Activated CD8-positive, alpha-beta memory T cell treated with anti-CD3 and anti-CD28 coated beads for 1 hour (primary cell): ENCODE measurements at places on chromosomes 11 and 22.

DNA sequence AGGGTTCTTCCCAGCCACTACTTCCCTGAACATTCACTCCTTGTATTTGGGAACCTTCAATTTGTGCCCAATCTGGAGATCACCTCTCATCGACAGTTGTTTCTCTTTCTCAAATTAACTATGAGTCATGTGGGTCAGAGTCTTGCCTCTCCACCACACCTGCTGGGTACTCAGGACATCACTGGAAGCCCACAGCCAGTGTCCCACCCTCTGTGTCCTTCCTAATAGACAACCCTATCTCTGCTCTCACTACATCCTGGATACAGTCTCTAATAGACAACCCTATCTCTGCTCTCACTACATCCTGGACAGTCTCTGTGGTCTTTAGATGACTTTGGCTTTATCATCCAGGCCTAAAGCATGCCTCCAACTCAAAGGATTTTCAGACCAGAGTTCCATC, 70.1 kb downstream of the ARL14EP start:
- DNase-seq = no peak

GRCh38 chr11:9719566-9720289, 55.9 kb downstream of the SWAP70 start:
- no peak for DNase-seq

DNA sequence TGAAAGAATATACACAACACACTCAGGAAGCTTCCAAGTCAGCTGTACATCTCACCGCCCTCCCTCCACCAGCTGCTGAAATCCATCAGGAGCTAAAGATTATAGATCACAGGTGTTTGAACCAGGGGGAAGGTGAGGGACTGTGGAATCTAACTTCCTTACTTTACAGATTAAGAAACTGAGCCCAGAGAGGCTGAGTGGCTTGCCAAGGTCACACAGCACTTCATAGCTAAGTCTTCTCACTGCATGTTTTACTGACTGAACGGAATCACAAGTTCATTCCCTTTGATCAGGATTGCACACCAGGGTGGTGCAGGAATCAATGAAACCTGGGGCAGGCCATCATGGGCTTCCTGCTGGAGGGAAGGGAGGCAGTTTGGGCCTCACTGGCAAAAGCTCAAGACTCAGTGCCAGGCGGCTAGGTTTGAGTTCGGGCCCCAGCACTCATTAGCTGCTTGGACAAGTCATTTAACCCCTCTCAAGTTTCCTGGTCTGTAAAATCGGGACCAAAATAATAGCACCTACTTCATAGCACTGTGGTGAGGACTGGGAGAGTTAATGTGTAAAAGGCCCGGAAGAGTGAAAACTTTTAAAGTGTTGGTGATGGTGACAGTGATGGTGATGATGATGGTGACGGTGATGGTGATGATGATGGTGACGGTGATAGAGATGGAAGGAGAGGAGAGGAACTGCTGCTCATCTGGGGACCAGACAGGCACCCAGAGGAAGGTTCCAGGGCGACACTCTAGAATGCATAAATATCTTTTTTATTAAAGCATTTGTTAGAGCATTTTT, 8.2 kb downstream of the CD5 start:
- no peak for DNase-seq

DNA sequence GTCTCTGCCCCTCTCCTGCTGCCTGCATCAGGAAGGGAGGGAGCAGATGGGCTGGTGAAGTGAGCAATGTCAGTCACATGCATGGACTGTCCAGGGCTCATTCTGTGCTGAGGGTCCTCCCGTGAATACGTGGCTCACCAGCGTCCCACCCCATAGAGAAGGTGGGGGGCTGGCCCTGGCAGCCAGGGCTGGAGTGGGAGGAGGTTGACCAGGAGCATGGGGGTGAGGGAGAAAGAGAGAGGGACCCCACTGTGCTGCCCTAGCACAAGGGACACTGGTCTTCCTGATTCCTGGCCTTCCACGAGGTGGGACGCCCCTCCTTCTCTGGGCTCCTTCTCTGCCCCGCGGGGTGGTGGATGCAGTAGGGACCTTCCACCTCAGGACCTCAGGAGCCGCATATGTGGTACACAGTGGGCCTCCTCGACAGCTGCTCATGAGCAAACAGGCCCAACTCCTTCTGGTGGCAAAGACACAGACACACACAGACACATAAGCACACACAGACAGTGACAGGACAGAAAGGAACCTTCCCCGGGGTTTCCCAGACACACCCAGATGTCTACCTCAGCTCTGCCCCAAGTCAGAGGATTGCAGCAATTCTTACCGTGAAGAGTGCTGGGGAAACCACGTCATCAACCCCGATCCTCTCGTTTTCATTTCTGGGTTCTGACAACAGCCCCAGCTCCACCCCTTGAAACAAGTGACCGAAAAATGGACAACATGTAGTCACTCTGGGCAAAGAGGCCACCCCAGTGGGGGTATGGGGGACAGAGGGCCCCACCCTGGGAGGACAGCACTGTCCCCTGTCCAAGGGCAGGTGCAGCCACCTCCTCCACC, 3.6 kb upstream of the APOBEC3A start:
- no peak for DNase-seq

- DNase-seq = no peak
Observed at GRCh38 chr11:112655371-112655770, 305.8 kb upstream of the NCAM1 start.

GRCh38 chr11:44743959-44744557, 17.3 kb downstream of the TSPAN18 start:
- no peak for DNase-seq

GRCh38 chr11:34407121-34407813, 31.5 kb upstream of the CAT start:
- DNase-seq = no peak

GRCh38 chr11:36450110-36450572, 59.9 kb downstream of the TRAF6 start:
- DNase-seq = no peak

DNA sequence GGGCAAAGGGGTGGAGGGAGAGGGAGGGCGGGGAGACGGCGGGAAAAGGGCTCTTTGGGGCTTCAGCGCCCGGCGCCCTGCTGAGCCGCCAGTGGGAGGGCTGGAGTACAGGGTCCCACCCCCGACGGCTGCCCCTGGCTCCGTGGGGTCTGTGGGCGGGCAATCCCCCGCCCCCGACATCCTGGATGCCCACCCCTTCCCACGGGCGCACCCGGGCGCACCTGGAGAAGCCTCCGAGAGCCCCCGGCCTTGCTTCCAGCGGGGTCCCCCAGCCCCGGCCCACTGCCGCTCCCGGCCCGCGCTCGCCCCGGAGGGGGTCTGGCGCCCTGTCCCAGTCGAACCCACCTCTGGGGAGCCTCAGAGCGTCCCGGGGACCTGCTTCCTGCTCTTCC, 394 bp downstream of the CHRM4 start:
- no peak for DNase-seq

DNA sequence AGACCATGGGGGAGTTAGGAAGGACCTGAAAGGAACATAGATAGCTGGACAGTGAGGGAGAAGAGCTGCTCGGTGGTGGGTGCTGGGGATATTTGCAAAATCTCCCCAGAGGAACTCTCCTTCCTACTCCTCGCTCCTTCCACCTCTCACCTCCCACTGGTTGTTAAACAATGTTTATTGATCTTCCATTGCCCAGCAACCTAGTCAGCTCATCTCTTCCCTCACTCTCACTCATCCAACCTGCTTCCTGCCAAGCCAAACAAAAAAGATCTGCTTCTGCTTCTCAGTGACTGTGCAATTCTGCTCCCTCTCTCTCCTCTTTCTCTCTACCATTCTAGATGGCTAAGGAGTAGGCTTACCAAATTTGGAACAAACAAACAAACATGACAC, 115.0 kb downstream of the SLC1A2 start:
- no peak for DNase-seq

- no peak for DNase-seq
Observed at GRCh38 chr22:49500076-49500460, 327.6 kb downstream of the BRD1 start.

- DNase-seq = no peak
Observed at GRCh38 chr22:19937616-19938473, 3.7 kb upstream of the COMT start.

DNA sequence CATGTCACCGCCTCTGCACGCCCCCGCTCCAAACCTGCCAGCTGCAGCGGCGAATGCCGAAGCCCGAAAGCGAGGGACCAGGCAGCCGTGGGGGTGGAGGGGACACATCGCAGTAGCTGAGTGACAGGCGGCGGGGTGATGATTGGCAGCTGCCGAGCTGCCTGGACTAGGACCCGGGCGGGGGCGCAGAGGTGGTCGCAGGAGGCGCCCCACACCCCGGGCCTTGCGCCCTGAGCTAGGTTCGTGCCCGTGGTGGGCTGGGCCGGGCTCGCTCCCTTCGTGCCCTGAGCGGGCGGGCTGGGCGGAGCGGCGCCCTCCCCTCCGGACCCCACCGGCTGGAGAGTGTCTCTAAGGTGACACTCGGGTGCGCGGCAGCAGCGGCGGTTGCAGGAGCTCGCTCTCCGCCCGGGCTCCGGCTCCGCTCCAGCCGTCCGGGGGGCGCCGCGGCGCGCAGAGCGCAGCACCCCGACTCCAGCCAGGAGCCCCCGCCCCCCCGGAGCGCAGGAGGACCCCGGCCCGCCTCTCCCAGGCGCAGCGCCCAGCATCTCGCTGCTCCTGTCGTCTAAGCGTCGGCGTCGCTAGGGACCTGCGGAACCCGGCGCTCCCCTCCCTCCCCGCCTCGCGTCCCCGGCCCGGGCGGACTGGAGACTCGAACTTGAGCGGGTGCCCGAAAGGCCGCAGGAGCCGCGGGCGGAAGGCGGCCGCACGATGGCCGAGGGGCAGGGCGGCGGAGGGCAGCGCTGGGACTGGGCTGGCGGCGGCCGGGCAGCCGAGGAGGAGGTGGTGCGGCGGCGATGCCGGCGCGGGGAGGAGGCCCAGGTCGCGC, 14.5 kb upstream of the DGKZ start:
- DNase-seq = no peak

DNA sequence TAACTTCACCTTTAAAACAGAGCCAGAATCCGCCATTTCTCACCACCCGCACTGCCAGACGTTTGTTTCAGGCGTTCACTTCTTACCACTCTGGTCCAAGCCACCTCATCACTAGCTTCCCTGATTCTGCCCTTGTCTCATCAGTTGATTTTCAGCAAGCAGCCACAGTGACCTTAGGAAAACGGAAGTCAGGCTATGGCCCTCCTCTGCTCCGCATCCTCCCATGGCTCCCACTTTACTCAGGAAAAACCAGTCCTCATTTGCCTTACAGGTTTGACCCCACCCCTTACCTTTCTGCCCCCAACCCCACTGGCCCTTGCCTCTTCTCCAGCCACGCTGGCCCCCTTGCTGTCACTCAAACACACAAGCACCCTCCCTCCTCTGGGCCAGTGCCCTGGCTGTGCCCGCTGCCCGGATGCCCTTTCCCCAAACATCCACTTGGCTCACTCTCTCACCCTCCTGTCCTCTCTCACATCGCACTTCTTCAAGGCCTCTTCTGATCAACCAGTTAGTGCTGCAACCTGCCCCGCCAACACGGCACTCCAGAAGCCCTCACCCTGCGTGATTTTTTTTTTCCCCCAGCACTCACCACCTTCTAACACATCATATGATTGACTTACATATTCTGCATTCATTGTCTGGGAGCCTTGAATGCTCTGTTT, 18.9 kb downstream of the TPST2 start:
- DNase-seq = no peak

GRCh38 chr11:93936460-93936859, 84.7 kb upstream of the HEPHL1 start:
- DNase-seq = no peak

- DNase-seq = no peak
Observed at GRCh38 chr11:33900159-33900840, 8.4 kb upstream of the LMO2 start.

GRCh38 chr11:45385423-45385822, 99.3 kb upstream of the SYT13 start:
- no peak for DNase-seq

GRCh38 chr22:24230911-24231656, 13.8 kb downstream of the GGT5 start:
- DNase-seq = peak; percentile 57

DNA sequence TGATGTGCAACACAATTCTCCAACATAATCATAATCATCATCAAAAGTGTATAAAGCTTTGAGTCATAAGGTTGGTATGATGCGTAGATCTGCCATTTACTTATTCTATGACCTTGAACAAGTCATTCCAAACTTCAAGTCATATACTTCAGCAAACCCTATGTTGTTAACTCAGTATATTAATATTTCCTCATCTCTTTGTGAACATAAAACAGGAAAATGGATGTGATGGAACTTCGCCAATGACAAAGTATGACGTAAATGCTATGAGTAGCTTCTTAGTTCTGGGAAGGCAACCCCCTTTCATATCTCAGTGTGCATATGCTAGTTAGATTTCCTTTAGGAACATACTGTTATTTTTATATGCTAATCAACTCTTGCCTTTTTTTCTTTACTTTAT, 102.7 kb upstream of the ANO3 start:
- no peak for DNase-seq

DNA sequence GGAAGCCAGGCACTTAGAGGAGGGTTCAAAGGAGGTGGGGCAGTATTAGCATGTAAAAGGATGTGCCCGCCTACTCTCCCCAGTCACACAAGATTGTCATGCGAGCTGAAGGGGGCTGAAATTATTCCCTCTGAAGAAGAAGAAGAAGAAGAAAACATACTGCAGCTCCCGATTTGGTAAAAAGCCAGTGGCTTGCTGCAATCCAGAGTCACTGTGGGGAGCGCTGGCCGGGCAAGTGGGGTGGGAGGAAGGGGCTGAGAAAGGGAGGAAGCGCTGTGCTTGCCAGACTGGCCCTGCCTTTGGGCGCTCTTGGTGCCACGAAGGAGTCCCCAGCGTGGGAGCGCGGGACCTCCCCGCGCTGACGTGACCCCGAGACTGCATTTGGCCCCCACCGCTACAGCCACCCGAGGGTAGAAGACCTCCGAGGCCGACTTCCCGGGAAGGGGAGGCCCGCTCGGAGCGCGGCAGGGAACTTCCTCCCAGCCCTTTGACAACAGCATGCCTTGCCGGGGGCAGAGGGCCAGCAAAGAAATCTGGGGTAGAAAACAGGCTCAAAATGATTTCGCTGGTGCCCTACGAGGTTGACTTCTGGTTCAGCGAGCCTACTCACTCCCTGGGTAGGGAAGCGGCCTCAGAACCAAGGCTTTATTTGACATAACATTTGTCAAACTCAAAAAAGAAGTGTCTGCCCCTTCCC, 906.3 kb downstream of the DLG2 start:
- no peak for DNase-seq
